HL-60 (cell line): ENCODE measurements at places on chromosomes 3 and 15.
A peak's percentile ranks its signal among the peaks of the same experiment; 100 is the strongest.

DNA sequence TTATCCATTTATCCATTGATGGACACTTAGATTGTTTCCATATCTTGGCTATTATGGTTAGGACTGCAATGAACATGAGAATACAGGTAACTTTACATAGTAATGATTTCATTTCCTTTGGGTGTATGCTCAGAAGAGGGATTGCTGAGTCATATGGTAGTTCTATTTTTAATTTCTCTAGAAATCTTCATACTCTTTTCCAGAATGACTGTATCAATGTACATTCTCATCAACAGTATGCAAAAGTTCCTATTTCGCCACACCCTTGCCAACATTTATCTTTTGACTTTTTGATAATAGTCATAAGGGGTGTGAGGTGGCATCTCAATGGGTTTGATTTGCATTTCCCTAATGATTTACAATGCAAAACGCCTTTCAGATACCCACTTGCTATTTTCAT is 6.2 kb upstream of the NIPA1 start:
- no peak for DNase-seq

DNA sequence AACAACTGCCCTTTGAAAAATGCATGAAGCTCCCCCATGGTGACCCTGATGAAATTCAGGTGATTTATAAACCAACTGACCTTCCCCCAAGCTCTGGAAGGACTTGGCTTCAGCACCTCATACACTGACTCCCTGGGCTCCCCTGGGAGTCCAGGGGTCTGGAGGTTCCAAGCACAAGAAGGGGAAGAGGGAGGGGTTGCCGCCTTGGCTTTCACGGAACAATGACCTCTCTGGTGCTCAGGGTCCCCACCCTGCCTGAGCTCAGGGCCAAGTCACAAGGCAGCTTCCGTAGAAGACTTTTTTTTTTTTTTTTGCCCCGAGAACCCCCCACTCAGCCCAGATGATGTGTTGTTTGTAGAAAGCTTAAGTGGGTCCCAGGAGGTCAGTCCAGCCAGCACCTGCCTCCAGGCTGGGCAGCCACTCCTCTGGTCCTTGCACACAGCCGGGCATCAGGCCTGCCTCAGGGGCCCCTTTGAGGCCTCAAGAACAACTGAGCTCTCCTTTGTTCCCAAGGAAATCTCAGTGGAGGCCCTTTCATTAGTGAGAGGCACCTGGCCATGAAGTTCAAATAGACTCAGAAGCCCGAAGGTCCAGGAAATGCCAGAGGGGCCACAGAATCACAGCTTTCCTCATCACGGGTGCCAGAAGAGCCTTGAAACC is 14.0 kb upstream of the ALAS1 start:
- no peak for DNase-seq

GRCh38 chr3:11651900-11652299 is 8.2 kb upstream of the VGLL4 start:
- no peak for DNase-seq

DNA sequence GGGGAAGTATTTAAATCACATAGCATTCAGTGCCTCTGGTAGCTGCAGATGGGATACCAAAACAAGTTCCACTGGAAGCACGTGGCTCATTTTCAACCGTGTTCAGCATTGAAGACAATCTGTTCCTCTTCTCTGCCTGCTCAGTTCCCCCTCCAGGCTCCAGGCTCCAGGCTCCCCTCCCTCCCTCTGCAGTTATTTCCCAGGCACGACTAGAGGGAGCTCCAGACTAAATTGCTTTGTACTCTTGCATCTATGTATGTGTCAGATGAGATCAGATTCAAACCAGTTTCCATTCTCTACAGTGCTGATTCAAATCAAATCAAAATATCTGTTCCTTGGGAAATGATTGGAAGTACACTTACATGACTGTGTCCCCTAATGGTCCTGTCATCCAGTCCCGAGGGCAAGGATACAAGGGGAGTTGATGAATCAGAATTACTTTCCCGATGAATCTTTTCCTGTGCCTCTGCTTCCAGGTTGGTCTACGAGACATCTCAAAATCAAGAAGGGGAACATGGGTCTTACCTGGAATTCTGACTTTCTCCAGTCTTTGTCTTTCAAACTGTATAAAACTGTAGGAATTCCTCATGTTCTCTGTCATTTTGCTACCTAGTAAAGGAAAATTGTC is 600.5 kb downstream of the EDEM1 start:
- peak; percentile 3 for DNase-seq

GRCh38 chr15:81312790-81313543 is 11.0 kb downstream of the STARD5 start:
- peak; percentile 46 for DNase-seq

DNA sequence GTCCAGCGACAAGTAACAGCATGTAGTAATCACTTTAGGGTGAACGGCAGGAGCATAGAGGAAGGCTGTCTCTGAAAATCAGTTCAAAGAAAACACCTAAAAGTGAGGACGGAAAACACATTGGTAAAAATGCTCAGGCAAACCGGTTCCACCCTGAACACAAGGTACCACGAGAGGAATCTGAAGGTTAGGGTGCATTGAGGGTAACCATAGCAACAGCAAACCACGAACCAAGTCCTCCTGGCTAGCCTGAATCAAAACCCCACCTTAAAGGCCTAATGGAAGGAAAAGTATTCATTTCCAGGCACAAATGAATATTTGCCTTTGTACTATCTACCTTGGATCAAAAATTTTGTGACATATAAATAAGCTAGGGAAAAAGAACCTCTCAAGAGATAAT is 315.0 kb downstream of the OCA2 start:
- no peak for DNase-seq

- no peak for DNase-seq
Measured at GRCh38 chr3:18989237-18989795, 159.0 kb upstream of the KCNH8 start.

DNA sequence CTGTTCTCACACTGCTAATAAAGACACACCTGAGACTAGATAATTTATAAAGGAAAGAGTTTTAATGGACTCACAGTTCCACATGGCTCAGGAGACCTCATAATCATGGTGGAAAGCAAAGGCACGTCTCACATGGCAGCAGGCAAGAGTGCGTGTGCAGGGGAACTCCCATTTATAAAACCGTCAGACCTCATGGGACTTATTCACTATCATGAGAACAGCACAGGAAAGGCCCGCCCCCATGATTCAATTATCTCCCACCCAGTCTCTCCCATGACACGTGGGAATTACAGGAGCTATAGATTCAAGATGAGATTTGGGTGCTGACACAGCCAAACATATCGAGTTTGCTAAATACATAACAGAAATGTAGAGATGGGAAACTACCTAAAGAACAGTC is 39.5 kb upstream of the DGKG start:
- no peak for DNase-seq

DNA sequence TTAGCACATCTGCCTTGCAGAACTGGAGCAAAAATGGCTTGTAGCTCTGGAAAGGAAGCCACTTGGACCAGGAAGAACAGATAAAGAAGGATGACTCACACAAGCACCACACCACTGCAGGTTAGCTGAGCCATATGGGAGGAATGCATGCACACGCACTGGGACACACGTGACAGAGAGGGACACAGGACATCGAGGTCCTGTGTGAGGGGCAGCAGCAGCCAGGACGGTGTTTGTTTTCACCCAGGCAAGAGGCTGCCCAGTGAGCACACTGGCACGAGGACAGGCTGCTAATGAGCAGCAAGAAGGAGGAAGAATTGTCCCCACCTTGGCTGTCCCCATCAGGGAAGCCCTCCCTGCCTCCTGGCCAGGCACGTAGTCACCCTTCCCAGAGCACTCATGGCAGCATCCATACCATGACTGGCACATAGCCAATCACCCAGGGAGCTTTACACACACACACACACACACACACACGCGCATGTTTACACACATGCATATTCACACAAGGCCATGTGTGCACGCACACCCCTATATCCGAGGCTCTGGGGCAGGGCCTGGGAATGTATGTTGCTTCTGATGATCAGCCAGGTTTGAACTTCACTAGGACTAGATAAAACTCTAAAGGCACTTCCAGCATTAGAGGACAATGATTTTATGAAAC is 24.0 kb upstream of the SPTBN5 start:
- DNase-seq, result peak; percentile 52

- no peak for DNase-seq
Measured at GRCh38 chr3:72739531-72740466, 108.4 kb downstream of the SHQ1 start.

DNA sequence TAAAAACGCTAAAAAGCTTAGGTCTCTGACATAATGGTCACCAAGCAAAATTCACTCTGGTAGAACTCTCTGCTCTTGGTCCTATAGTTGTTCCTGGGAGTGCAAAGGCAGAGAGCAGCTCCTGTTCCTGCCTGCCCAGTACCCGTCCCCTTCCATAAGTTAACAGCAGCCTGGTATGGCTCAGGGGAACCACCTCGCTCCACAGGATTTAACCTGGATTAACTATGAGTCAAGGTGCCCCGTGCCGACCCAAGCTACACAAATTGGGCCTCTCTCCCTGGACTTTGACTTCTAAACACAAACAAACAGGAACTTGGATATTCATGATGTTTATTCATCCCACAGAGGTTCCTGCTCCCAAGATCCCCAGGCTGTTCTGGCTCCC is 32.1 kb downstream of the SCAP start:
- DNase-seq, result no peak

DNA sequence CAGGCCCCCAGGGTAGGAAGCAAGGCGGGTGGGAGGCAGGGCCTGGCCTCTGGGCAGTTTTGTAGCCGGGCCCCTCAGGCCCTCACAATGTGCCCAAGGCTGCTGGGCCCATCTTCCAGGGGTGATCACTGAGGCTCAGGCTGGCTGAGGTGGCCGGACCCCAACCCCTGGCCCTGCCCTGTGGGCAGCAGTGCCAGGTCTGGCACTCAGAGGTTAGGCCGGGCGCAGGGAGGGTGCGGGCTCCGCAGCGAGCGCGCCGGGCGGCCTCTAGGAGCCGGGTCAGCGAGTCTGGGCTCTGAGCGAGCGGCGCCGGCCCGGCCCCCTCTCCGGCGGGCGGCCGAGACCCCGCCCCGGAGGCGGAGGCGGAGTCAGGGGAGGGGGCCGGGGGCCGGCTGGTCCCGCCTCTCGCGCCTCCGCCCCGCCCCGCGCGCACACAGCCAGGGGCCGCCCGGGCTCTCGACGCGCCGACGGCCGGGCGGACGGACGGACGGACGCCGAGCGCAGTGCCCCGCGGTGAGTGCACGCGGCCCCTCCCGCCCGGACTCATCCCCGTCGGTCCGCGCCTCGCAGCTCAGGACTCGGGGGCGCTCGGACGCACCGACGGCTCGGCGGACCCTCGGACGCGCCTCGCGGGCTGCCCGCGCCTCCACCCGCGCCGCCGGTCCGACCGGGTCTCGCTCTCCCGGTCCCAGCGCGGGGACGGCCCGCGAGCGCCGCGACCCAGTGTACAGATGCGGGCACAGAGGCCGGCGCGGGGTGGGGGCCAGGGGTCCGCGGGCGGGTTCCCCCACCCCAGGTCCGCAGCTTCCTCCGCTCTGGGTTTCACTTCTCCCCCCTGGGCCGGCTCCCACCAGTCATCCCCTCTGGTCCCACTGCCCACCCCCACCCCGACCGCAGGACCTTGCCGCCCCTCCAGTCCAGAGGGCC is at the start of gene FBLN2:
TSS of gene FBLN2 (plus strand) at position 430 of the 927 bp plus-strand sequence. CDS start 21,231 bp downstream, outside the sequence.
- DNase-seq, result no peak

- peak; percentile 96 for DNase-seq
Measured at GRCh38 chr3:52721002-52721729, 15.3 kb downstream of the SPCS1 start.

GRCh38 chr15:49823987-49824774 is 203.3 kb downstream of the DTWD1 start:
- no peak for DNase-seq

- no peak for DNase-seq
Measured at GRCh38 chr3:68006646-68007045, 352.2 kb upstream of the SUCLG2 start.

DNA sequence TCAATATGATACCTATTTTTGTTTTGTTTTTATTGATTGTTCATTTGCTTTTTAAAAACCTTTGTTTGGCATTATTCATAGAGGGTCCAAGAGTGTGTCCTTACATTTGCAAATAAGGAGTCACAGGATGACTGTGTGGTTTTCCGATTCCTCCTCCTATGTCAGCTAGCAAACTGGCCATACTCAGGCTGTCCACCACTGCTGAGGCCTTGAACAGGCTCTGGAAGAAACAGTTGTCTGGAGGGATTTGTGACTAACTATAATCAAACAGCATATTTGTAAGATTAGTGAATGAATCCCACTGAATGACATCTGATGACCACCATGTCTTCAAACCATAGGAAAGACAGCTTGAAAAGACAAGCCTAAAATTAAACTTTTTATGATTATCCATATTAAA is 423.4 kb upstream of the ATP11B start:
- no peak for DNase-seq

- no peak for DNase-seq
Measured at GRCh38 chr3:64038253-64038767, 15.0 kb upstream of the PSMD6 start.
